ENCODE measurements at places on chromosomes 13 and 19.

GRCh38 chr13:59623206-59623915 lies 540.4 kb downstream of the DIAPH3 start:
- no peak for ATAC-seq

DNA sequence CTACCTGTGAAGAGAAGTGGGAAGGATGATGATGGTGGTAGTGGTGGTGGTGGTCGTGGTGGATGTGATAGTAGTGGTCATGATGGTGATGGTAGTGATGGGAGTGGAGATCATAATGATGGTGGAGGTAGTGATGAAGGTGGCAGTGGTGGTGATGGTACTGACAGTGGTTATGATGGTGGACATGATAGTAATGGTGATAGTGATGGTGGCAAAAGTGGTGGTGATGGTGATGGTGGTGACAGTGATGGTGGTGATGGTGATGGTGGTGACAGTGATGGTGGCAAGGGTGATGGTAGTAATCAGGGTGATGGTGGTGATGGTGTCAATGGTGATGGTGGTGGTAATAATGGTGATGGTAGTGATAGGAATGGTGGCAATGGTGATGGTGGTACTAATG lies 26.2 kb downstream of the MBD3L2B start:
- no peak for ATAC-seq

DNA sequence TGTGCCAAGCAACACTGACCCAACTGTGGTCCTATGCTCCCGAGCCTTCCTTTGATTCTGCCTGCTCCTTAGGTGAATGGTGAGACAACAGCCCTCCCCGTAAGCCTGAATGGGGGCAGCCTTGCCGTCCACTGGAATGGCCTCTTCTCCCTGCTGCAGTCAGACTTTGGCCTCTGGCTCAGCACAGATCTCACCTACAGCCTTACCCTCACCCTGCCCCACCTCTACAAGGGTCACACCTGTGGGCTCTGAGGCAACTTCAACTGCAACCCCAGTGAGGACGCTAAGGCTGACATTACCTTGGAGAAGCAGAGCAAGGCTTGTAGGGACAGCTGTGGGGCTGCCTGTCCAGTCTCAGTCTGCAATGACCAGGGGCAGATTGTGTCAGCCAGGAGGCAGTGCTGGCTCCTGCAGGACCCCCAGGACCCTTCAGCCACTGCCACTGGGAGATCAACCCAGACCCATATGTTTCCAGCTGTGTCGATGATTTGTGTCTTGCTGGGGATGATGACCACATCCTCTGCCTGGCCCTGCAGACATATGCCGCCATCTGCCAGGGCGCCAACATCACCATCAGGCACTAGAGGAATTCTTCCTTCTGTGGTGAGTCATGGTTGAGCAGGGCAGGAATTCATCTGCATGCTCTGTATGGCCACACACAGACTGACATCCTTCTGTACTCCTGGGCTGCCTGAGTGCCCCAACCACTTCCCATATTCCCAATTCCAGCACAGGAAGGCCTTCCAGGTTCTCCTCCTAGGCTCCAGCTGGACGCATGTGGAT lies 27.3 kb upstream of the FXYD3 start:
- peak; percentile 58 for ATAC-seq

DNA sequence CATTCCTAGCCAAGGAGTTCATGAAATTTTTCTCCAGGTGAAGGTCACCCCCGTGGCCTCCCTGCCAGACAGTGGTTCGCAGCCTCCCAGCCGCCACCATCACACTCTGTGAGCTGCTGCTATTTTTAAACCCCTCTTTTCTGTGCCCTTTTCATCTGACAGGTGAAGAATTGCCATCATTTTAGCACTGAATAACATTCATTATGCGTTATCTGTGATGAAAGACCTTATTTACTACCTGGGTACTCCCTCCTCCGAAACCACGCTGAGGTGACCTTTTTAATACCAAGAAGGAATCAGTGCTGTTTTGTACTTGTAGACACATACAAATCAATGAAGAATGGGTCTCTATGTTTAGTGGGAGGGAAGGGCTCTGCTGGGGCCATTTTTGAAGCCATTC lies 148.9 kb upstream of the GPR12 start:
- ATAC-seq, result no peak

GRCh38 chr19:9528757-9529336 lies 9.6 kb downstream of the ZNF426 start:
- ATAC-seq, result no peak

GRCh38 chr19:51549533-51550324 lies 18.3 kb upstream of the SIGLEC6 start:
- ATAC-seq, result peak; percentile 8

DNA sequence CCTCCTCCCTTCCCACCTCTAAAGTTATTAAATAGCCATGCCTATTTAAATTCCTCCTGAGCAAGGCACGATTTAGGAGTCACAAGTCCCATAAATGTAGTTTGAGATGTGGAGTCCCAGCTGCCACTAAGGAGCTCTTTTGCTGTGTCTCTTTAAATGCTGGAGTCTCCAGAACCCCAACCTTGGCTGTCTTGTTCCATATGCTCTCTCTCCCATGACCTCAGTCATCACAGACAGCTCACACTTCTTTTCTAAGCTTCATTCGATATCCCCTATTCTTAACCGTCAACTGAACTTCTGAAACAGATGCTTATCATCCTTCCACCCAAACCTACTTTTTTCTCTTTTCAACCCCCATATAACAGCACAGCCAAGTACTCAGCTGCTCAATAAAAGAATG lies 197.1 kb downstream of the VWA8 start:
- ATAC-seq, result no peak

DNA sequence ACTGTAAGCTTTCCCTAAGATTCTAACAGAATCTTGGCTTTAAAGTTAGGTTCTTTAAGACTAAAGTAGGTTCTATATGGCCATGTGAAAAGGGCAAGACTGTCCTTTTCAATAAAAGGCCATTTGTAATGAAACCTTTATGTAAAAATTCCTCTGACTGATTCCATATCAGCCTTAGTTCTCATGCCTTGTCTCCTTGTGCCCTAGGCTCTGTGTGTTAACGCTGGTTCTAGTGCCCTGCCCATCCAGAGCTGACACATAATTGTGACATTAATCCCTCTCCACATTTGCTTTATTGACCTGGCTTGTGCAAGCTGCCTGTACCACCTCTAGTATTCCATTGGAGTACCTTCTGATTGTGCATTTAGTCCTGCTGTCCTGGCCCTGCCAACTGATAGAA lies 28.2 kb downstream of the CYSLTR2 start:
- ATAC-seq, result no peak

- no peak for ATAC-seq
These were observed 4.6 kb upstream of the ZNF845 start for GRCh38 chr19:53328967-53329366.

DNA sequence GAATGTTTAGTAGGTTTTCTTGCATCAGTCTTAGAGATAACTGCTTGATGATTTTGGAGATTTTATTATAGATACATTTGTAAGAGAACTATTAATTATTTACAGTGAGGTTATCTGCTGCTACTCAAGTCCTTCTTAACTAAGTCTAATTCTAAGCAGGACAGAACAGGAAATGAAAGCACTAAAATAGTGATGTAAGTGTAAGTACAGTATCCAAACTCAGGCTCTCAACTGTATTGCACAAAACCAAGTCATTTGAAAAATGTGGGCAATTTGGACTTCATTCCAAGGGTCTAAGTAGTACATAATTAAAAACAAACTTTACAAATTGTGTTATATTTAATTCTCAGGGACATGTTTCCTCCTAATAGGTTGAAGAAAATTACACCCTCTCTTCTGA lies 417.1 kb downstream of the ITGBL1 start:
- ATAC-seq, result no peak

- peak; percentile 10 for ATAC-seq
These were observed 928 bp upstream of the PNPLA6 start for GRCh38 chr19:7534531-7535046.

GRCh38 chr19:30790056-30790680 lies 418.0 kb downstream of the ZNF536 start:
- ATAC-seq, result no peak

DNA sequence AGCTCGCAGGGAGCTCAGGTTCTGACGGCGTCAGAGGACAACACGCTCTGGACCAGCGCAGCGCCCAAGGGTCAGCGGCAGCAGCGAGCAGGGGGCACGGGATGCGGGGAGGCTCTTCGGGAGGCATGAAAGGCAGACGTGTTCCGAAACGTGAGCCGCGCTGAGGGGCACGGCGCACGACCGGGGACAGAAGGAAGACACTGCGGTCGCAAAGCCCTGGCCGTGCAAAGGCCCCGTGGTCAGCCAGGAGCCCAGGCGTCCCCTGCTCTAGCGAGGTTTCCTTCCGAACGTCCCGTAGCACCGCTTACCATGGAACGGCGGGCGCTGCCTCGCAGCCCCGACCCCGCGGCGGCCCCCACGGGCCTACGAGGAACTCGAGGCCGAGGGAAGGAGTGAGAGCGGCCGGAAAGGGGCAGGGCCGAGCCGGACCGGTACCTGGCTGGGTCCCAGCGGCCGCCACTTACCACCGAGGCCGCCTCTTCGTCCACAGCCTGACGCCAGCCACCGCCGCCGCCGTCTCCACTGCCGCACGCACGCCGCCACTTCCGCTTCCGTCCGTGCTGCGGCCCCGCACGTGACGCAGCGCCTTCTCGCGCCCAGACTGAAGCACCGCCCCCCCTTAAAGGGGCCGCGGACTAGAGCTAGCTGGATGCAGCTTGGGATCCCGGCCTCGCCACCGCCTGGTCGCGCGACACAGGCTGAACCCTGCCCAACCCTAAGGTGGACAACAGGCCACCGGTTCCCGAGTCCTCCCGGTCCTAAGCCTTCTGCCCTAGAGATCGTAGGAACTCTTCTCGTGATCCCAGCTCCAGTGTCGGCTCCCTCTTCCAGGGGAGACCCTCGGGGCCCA lies 9.4 kb downstream of the ABHD17A start:
- peak; percentile 92 for ATAC-seq

DNA sequence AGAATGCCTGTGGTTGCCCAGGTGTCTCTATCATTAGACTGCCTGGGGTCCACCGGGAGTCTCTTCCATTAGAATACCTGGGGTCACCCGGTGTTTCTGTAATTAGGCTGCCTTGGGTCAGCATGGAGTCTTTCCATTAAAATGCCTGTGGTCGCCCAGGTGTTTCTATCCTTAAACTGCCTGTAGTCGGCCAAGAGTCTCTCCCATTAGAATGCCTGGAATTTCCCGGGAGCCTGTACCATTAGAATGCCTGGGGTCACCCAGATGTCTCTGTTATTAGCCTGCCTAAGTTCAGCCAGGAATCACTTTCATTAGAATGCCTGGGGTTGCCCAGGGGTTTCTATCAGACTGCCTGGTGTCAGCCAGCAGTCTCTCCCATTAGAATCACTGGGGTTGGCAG lies 1492.8 kb downstream of the UQCRFS1 start:
- ATAC-seq, result no peak

DNA sequence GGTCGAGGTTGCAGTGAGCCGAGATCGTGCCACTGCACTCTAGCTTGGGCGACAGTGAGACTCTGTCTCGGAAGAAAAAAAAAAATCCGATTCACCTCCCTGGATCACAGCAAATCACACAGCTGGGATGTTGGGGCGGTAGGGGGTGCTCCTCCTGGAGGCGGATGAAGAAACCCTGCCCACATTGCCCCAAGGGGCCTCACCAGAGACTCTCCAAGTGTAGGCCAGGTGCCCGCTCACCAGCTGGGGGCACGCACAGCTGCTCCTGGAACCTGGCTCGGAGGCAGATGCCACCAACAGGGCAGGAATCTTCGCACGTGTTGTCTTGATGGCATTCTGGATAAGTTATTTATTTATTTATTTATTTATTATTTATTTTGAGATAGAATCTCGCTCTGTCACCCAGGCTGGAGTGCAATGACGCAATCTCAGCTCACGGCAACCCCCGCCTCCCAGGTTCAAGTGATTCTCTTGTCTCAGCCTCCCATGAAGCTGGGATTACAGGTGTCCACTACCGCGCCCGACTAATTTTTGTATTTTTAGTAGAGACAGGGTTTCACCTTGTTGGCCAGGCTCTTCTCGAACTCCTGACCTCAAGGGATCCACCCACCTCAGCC lies 3.1 kb downstream of the UQCR11 start:
- no peak for ATAC-seq

DNA sequence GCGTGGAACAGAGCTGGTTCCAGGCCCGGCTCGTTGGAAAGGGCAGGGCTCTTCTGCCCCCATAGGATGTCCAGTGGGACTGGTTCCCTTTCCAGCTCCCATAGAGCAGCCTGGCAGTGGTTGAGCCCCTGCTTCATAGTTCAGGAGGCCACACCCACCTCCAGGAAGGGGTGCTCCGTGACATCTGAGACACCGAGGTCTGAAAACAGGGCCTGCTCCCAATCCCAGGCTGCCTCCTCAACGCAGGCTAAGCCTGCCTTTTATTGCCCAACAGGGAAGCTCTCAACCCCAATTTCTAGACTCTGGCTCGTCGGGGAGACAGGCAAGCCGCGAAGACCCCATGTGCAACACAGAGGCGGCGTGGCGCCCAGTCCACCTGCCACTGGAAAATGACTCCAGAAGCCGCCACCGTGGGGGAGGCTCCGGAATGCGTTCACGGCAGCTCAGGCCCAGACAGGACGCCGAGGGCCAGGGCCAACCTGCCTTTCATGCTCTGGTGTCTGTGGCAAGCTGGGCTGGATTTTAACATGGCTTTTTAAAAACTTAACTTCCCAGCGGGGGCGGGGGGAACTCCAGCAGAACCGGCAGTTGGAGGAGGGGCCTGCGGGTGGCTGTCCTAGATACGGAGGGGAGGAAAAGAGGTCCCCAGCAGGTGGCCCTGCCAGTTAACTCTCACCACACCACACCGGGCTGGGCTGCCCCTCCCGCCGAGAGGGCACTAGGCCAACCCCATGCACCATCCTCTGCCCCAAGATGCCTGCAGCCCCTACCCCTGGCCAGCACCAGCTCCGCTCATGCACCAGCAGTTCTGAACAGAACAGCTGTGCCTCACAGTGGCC lies 17.9 kb upstream of the TINCR start:
- peak; percentile 64 for ATAC-seq

- no peak for ATAC-seq
These were observed 11.6 kb upstream of the FPR3 start for GRCh38 chr19:51783372-51783771.

All from esophagus mucosa (tissue), 1 donor.